ENCODE measurements at places on chromosomes 4 and X. TPM values are rescaled to one million over a fixed set of nuclear protein-coding genes. Genes with fewer than 3 reads are reported as not detected.

GRCh38 chrX:3307881-3308280, 38.6 kb downstream of the MXRA5 start:
- no peak for DNase-seq

GRCh38 chr4:36325926-36326325, 44.5 kb downstream of the DTHD1 start:
- no peak for DNase-seq

- no peak for DNase-seq
These were observed 102.6 kb downstream of the LHFPL1 start for GRCh38 chrX:112577146-112577545.

DNA sequence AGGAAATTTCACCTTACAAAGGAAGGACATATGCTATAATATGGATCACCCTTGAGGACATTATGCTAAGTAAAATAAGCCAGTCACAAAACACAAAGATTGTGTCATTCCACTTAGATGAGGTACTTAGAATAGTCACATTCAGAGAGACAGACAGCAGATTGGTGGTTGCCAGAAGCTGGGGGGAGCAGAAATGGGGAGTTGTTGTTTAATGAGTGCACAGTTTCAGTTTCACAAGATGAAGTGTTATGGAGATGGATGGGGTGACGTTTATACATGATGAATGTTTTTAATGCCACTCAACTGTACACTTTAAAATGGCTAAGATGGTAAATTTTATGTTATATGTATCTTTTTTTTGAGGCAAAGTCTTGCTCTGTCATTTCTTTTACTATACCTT, 14.8 kb upstream of the SPON2 start:
- DNase-seq = no peak

DNA sequence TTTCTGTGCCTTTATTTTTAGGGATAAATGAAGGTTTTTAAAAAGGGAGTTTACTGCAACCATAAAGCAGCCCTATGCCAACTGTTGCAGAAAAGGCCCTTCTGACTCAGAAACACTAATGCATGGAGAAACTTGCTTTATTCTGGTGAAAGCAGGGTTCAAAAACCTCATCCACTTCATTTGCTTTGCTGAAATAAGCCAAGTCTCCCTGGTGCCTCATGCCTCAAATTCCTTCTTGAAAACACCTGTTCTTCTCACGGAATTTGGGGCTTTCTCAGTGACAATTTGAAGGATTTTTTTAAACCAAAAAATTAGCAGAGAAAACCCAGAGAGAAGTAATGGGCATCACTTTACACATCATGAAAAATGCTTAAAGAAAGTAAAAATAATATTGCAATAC, 349.0 kb downstream of the PCDH7 start:
- no peak for DNase-seq

DNA sequence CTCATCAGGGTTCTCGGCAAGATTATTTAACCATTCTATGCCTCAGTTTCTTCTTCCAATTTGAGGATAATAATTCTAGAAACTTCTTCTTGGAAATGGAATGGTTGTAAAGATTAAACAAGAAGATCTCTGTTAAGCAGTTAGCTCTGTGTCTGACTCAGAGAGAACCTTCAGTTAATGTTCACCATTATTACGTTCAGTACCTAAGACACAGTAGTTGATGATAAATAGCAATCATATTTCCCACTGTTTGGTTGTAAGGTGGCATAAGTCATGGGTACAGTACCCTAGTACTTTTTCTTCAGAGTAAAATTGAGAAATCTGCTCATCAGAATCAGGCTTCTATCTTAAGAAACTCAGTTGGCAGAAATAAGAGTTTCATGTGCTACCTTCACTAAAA, 366.5 kb upstream of the BOD1L1 start:
- no peak for DNase-seq

USP26 gene
- not detected for total RNA-seq

HDAC6 gene
- 113 TPM for total RNA-seq

SPANXN4 gene
- not detected for total RNA-seq

RPL36A gene
- total RNA-seq = 39.4 TPM

TIGD2 gene
- 14.4 TPM for total RNA-seq

SSX2 gene
- not detected for total RNA-seq

Measured in left lobe of liver (tissue), 2 donors.